ENCODE measurements at places on chromosomes 7 and 10.

- DNase-seq, result peak; percentile 73
These were observed 4.7 kb upstream of the SPAG6 start for GRCh38 chr10:22340329-22341189.

- DNase-seq, result no peak
These were observed 310.9 kb downstream of the CTNNA3 start for GRCh38 chr10:67385089-67385488.

DNA sequence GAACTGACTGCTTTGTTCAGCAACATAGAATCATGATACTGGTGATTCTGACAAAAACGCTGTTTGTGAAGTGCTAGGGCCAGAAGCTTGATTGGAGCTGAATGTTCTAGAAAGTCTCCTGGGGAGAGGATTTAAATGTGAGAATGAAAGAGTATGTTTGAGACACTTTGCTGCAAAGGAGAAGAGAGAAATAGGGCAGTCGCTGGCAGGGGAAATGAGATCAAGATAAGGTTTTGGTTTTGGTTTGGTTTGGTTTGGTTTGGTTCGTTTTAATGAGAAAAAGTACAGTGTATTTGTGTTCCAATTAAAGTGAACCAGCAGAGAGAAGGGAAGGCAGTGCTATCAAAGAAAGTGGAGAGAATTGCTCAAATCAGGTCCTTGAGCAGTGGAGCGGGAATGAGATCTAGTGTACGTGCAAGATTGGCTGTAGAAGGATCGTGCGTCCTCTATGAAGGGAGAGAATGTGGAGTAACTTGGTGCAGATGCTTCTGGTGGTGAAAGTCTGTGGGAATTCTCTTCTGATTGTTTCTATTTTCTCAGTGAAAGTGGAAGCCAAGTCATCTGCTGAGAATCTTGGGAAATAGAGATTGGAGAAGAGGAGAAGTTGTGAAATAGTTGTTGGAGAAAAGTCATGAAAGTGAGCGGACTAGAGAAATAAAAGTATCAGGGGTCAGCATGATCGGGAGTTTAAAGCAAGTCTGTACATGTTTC, 270.5 kb downstream of the CCDC3 start:
- no peak for DNase-seq

DNA sequence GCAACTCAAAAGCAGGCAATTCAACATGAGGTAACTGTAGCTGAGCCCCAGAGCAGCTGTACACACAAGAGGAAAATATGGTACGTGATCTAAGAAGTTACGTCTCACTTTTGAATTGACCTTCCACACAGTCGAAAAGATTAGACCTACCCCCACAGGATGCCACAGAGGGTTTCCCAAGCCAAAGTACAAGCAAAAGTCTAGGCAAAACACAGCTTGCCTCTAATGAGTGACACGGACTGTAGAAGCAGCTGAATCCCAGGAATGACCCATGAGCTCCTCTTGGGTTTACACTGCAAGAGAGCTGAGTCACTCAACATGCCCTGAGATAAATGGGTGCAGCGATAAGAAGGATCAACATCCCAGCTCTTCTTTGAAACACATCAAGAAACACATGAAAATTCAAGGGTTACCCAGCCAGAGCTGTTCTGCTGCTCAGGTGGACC, 9.8 kb downstream of the CREB3L2 start:
- DNase-seq, result no peak

- DNase-seq, result no peak
These were observed 160.5 kb downstream of the VTI1A start for GRCh38 chr10:112607506-112607905.

DNA sequence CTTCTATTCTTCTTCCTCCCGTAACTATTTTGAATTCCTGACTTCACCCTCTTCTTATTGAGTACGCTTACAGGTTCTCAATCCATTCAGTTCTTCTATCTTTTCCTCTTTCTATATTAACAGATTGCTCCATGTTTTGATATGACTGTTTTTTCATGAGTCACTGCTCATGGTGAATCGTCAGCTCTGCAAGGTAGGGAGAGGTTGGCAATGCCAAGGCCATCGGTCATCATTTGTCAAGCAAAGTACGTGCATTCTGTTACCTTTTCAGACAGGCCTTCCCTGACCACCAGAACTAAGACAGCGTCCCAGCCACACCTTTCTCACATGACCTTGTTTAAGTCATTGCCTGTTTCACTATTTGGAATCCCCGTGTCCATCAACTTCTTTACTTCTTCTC, 1001.9 kb upstream of the SORCS1 start:
- no peak for DNase-seq

DNA sequence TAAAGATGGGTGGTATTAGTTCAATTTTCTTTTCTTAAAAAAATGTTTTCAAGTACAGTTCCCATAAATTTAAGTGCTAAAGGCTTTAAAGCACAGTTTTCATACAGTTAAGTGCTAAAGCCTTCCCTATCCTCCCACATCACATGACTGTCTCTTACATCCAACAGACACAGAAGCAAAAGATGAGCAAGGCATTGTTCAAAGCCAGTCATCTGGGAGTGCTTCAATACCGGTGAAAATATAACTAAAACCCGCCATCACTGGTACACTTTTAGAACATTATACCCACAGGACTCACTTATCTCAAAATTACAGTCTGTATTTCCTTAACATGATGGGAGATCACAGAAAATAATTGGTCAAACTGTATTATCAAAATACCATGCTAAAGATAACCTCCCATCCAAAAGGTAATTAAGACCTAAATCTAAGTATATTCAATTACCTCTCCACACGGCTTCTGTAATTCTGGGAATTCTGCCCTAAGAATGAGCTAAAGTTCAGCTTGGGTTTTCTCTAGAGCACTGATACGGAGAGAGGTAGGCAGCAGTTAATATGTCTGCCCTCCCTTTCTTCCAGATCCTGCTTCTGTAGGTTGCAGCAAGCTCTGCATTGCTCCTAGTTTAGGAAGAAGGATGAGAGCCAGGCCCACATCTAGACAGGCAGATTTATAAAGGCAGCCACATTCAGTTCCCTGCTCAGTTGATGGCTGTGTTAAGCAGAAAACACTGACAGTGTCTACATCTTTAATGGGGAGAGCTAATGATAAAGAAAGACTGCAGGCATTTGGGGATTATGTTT, 474.8 kb upstream of the PFKP start:
- no peak for DNase-seq

DNA sequence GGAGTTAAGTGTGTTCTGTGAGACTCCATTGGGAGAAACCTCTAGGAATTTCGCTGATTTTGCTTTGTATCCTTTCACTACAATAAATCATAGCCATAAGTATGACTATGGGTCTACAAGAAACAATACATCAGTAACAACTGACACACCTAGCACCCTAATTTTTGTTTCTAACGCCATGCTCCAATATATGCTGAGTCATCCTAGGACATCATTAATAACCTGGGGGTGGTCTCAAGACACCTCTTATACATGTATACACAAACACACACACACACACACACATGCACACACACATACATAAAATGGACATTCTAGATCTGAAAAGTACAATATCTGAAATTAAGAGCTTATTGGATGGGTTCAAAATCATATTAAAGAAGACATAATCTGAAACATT, 18.2 kb downstream of the ZNF248 start:
- DNase-seq, result no peak

DNA sequence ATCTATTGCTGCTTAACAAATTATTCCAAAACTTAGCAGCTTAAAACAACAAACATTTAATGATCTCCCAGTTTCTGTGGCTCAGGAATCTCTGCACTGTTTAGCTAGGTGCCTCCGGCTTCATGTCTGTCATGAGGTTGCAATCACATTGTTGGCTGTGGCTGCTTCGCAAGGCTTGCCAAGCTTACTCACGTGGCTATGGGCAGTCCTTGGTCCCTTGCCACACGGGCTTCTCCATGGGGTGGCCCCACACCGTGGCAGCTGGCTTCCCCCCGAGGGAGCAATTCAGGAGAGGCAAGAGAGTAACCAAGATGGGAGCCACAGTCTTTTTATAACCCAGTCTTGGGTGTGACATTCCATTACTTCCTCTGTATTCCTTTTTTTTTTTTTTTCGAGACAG, 67.4 kb downstream of the NEURL1 start:
- DNase-seq, result no peak

DNA sequence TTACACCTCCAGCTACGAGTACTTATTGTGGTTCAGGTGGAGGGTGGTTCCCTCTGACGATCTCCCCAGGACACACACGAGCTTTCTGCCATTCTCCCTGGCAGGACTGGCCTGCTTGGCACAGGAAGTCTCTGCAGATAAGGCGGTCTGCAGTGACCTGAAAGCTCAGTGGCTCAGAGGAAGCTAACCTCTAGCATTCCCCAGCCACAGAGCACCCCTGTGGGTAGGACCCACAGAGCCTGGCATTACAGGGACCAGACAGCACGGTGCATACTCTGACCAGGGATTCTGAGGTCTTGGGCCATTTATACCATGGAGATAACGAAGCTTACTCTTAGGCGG, 1.9 kb upstream of the GPR146 start:
- no peak for DNase-seq

DNA sequence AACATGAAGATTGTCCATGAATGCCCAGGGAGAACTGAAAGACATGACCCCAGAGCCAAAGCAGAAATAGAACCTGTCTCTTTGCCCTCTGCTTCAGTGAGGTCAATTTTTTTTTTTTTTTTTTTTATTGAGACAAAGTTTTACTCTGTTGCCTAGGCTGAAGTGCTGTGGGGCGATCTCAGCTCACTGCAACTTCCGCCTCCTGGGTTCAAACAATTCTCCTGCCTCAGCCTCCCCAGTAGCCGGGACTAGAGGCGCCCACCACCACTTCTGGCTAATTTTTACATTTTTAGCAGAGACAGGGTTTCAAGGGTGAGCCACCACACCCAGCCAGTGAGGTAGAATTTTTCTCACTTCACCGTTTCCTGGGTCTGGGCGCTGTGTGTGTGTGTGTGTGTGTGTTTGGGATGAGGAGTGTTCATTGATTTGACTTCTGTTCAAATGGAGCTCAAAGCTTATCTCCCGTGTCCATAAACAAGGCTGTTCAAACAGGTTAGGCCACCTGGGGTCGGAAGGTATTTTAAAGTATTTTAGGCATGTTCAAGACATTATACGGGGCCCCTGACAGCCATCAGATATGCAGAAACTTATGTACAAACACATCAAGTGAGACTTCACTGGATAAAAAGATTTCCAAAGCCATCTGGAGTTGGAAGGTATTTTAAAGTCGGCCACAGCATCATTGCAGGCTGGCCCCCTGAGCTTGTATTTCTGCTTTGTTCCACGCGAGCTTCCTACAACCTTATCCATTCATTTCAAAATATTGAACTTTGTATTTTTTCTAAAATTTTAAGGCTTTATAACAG, 93.8 kb downstream of the MAP3K8 start:
- no peak for DNase-seq

DNA sequence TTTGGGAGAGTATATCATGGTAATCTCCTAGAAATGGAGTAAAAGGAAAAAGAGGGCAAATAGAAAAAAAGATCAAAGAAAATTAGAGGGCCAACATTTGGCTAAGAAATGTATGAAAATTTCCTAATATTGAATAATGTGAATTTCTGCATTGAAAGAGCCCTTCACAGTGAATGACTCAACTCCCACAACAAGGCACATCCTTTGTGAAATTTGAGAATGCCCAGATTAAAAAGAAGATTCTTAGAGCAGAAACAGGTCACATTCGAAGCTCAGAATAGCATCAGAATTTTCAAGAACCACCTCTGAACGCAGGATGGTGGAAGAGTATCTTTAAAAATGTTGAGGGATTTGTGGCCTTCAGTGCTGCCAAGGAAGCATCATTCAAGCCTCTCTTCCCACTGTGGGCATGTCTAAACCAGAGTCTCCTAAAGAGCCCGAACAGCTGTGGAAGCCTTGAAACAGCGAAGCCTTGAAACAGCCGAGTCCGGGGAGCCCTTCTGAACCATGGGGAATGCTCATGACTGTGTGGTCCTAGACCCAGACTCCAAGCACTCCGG, 43.6 kb downstream of the GUSB start:
- no peak for DNase-seq

DNA sequence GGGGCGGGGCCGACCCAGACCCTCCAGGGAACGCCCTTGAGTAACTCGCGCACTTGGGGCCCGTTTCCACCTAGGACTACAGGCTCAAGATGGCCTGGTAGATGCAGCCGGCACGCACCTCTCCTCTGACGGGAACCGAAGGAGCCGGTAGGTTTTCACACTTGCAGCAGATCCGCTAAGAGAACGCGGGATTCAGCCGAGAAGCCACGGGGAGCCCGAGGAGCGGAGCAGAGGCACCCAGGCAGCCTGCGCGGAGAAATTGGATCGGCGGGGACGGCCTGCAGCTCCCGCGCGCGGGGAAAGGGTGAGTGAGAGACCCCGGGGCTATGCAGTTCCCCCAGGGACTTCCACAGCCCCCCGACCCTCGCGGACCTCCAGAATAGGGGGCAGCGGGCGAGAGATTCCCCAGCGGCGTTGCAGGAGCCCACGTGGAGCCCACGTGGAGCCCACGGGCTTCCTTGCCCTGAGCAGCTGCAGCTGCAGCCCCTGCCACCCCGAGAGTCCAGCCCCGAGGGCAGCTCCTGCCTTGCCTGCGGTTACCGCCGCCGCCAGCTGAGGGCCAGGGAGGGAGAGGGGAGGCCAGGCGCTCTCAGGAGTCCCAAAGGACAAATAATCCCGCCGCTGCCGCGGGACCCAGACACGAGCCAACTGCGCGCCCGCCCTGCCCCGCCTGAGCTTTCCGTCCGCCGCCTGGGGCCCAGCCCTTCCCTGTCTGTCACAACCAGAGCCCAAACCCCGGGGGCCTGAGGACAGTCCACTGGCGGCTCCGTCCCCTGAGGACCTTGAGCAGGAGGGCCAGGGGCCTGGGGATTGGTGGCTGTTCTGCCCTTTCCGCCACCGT, 13.1 kb downstream of the IFT22 start:
- peak; percentile 38 for DNase-seq

- DNase-seq, result no peak
These were observed 133.8 kb upstream of the ZNF92 start for GRCh38 chr7:65239707-65240352.

DNA sequence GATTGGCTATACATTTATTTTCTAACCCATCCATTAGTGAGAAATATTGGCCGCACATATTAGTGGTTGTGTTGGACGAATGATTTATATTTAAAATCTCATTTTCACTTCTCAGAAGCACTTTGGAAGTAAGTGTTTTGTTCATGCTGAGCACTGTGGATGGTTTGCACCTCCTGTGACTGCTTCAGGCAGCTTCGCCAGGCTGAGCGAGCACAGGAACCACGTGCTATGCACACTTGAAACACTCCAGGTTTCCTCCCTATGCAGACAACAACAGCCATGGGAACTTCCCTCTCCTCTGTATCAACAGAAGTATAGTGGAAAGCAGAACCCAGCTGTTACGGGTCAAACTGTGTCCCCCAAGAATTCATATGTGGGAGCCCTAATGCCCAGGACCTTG, 67.3 kb upstream of the WDR11 start:
- DNase-seq, result no peak

DNA sequence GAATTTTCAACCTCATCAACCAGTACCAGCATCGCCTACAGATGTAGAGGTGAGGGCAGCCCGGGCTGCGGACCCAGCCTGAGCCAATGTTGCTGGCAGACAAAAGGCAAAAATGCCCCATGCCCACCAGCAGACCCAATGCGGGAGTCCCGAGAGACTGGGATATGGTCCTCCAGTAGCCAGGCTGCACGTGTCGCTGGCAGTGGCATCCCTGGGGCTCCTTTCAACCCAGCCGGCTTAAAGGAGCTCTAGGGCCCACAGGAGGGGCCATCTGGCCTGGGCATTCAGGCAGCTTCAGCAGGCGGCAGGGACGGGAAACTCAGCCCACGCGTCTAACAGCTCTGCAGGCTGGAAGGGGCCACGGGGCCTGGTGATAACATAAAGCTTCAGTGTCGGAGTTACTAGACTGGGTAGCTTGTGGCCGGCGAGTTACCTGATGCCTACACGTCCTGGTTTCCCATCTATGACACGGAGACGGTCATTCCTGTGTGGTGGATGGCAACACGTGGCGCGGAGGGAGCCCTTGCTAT, 70.7 kb downstream of the PROSER2 start:
- DNase-seq, result no peak

GRCh38 chr7:29801929-29802328, 4.4 kb upstream of the WIPF3 start:
- DNase-seq, result no peak
